GM03348 (cell line): ENCODE measurements at places on chromosomes 3 and 15.
A peak's percentile ranks its signal among the peaks of the same experiment; 100 is the strongest.

GRCh38 chr15:58528188-58528870 is 96.5 kb downstream of the LIPC start:
- peak; percentile 86 for DNase-seq

DNA sequence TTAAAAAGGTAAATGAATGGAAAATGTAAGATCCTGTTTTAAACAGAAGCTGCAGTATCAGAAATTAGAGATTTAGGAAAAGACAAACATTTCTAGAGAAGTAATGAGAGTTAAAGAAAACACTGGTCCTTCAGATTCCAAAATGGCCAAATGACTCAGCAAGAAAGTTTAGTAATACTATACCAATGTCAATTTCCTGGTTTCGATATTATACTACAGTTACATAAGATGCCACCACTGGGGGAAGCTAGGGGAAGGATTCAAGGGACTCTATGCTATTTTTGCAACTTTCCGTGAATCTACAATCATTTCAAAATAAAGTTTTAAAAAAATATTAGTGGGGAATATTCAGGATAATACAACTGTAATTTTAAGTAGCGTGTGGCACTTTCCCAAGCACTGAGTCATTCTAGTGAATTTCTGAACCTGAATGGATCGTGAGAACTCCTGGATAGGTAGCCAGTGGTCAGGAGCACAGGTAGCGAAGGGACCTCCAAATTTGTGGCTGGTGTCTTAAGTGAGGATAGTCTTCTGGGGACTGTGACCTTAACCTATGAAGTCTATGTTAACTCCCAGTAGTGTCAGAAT is 37.6 kb downstream of the TMCC1 start:
- peak; percentile 50 for DNase-seq

DNA sequence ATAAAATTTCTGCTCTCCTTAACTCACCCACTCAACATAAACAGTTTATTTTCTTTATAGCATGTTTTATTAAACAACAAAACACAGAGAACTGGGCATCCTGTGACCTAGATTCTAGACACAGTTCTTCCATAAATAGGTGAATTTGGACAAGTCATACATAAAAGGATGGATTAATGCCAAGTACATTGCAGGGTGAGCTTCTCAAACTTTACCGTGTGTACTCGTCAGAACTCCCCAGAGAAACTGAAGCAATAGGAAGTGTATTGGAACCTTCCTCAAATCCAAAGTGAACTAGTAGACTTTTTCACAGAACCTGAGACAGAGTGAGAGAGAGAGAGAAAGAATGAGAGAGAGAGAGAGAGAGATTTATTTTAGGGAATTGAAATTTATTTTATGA is 139.7 kb downstream of the CD47 start:
- no peak for DNase-seq

GRCh38 chr3:53142986-53143385 is 12.8 kb upstream of the RFT1 start:
- DNase-seq: no peak

- no peak for DNase-seq
Measured at GRCh38 chr3:132284781-132285619, 32.2 kb upstream of the ACP3 start.

- peak; percentile 74 for DNase-seq
Measured at GRCh38 chr3:4977001-4977852, 2.0 kb upstream of the BHLHE40 start.

- no peak for DNase-seq
Measured at GRCh38 chr3:177185035-177185574, 12.2 kb downstream of the TBL1XR1 start.

DNA sequence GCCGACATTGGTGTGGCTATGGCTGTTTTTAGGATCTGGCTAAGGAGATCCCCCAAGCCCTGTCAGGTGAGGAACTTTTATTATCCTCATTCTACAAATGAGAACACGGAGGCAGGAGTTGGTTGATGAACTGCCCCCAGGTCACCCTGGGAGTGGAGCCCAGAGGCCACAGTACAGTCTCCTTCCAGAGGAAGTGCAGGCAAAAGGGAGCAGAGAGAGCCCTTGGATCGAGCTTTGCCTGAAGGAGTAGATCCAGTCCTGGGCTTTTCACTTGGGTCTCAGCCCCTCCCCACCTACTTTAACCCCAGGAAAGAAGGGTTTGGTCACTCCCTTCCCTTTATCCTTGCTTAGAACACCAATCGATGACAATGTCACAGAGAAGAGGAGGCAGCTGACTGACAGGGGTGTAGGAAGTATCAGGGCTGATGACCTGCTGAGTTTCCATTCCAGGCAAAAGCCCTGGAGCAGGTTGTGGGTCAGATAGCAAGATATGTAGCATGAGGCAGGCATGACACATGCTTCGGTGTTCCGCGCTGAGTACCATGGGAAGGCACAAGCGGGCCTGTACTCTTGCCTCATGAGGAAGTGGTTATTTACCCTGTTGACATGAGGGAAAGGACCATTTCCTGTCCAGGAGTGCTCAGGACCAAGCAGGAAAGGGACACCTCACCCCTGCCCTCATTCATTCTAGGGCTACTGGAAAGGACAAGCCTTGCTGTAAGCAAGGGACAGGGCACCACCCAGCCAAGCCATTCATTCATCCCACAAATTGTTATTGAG is 5.8 kb upstream of the PLA2G4D start:
- DNase-seq: no peak

- no peak for DNase-seq
Measured at GRCh38 chr3:107441617-107442016, 64.4 kb downstream of the CCDC54 start.

- no peak for DNase-seq
Measured at GRCh38 chr15:37054336-37054735, 46.0 kb downstream of the MEIS2 start.

- no peak for DNase-seq
Measured at GRCh38 chr15:98385752-98386381, 262.5 kb upstream of the IGF1R start.

GRCh38 chr3:46953234-46954010 is 23.1 kb downstream of the CCDC12 start:
- DNase-seq: no peak

- DNase-seq: peak; percentile 27
Measured at GRCh38 chr3:44983484-44983941, 7.5 kb downstream of the EXOSC7 start.

- no peak for DNase-seq
Measured at GRCh38 chr3:142796823-142797222, 73.0 kb downstream of the TRPC1 start.
